ENCODE measurements at places on chromosomes 12 and 14.

GRCh38 chr14:81272317-81272716 is 51.6 kb upstream of the GTF2A1 start:
- no peak for DNase-seq

- no peak for DNase-seq
Observed at GRCh38 chr14:94394581-94395207, 6.3 kb upstream of the SERPINA1 start.

DNA sequence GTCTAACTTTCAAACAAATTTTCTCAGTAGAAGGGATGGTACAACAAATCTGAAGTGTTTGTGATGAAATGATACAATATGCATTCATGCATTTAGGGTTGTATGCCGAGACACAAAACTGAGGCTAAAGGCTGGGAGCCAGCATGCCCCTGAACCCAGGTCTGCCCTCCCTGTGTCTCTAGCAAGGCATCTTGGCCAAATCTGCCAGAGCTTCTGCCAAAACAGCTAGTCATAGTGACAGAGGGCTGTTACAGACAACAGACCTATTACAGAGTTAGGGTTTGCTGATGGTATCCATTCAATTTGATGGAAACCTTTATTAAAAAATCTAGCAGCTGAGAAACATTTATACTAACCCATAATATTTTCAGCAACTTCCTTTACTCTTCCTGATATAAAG is 11.3 kb upstream of the CHPT1 start:
- no peak for DNase-seq

- DNase-seq = no peak
Observed at GRCh38 chr12:48758186-48758585, 30.7 kb downstream of the ADCY6 start.

- no peak for DNase-seq
Observed at GRCh38 chr14:68815298-68816182, 22.7 kb upstream of the ZFP36L1 start.

- no peak for DNase-seq
Observed at GRCh38 chr12:47781479-47782371, 8.7 kb downstream of the SLC48A1 start.

DNA sequence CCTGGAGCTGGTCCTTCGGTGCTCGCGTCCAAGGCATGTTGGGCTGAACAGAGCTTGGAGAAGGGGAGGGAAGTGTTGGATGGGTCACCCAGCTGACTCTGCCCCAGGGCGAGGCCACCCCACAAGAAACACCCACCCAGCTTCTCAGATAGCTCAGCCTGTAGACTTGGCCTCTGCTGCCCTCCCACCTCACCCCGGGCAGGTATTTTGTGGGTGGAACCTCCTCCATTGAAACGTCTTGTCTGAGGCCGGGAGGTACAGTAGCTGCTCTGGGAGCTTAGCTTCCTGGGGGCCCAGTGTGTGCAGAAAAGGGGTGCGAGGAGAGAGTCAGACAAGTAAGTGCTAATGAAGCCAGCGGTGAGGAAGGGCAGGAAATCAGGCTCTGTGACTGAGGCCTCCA is 54.8 kb upstream of the TSPAN9 start:
- DNase-seq = no peak

DNA sequence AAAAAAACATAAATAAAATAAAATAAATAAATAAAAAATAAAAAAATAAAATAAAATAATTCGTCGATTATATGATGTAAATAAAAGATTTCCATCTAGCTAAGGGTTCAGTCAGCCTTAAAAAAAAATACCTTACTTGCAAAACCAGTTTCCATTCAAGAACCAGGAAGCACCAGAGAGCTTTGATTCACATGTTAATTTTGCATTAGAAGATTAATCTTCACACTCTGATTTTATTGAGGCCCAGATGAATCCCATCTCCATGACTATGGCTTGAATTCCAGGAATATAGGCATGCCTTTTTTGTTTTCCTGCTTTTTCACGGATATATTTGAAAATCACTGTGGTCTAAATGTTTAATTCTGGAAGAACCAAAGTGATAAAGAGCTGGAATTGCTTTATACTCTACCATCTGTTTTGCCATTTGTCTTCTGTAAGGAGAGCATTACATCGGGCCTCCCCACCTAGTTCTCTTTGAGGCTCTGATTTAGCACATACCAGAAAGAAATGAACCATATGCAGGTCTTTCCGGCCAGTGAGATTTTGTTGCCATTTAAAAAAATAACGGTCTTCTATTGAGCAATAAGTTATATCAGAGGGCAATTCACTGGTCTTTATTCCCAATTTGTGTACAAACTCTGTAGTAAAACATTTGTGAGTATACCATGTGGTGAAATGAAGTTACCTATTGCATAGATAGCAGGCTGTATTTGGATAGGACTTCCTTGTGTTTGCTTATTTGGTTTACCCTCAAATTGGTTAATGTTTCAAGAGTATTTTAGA is 175.5 kb downstream of the AEBP2 start:
- no peak for DNase-seq

DNA sequence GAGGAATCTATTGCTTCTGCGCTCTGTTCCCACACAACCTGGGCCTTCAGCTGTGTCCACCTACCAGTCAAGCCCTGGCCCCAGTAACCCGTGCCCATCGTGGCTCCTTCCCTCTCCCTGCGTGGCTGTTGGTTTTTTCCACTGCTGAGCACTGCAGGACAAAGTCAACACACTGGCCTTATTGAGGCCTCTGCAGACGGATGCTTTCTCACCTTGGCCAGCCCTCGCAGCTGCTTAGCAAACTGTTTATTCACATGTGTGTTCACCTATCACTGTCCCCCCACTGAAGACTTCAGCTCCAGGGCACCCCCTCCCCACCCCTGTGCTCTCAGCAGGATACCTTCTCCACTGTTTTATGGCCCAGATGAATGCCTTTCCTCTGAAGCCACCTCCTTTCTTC is 12.8 kb upstream of the GPX2 start:
- DNase-seq = no peak

DNA sequence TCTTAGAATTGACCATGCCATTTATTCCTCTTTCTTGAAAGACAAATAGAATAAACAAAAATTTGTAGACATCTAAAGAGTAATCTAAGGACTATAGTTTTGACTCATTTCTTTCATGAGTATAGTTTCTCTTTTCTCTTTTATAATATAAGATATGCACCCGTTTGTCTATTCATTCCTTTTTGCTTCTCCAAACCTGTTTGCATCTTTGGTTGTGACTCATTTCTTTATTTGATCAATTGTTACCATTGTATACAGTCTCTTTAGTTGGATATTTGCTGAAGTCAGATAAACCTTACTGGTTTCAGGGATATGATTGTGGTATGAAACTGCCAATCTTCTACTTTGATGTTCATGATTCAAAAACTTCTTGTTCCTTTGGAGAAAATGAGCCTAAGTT is 268.7 kb downstream of the FBXL14 start:
- DNase-seq = no peak

DNA sequence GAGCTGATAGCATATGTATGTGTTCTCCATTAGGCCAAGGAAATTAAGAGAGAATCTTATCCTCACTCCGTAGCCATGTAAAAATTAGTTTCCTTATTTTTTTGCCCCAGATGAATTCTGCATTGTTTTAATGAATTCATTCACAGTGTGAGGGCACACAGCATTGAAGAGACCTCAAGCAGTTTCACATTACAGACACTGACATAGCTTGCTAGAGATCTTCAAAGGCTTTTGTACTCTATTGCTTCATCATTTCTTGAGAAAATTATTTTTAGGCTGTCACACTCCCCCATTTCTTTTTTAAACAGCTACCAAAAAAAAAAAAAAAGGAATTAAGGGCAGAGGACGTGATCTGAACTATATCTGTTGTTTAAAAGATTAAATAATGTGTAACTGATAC is 251.1 kb downstream of the BCAT1 start:
- no peak for DNase-seq

DNA sequence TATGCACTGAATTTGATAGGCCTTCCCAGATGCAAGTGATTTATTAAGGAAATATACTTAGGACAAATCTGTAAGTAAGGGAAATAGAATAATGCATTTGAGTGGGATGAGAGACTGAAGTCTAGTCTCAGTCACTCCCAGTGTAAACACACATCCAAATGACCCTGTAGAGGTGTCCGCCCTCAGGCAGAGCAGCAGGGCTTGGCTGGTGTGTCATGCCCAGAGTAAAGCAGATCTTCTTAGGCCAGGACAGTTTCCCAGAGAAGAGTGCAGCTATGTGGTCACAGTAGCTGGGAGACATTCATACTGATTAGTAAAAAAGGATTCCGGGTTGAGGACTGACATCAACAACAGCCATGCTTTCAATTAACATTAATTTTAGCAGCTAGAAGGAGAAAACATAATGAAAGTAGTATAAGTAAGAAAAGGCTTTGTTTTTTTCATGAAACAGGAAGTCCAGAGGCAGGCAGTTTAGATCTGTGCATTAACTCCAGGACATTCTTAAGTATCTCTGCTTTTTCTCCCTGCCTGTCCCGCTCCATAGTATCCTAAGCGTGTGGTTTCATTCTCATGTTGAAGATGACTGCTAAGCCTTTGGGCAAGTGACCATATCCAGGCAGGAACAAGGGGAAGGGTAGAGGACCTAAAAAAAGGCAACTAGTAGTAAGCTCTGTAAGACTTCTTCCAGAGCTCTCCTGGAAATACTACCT is 35.7 kb downstream of the CNTN1 start:
- DNase-seq = no peak

DNA sequence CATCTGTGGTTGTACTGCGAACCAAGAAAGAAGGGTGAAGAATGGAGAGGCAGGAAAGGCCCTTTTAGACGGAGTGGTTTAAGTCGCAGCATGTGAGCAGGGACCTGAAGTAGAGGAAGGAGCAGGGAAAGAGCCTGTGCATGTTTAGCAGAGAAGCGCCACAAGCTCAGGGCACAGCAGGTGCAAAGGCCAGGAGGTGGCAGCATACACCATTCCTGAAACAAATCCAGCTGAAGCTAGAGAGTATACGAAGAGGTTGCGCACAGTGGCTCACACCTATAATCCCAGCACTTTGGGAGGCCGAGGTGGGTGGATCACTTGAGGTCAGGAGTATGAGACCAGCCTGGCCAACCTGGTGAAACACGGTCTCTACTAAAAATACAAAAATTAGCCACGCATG is 49.9 kb downstream of the HELB start:
- no peak for DNase-seq

GRCh38 chr12:31574803-31575575 is 15.9 kb downstream of the DENND5B start:
- no peak for DNase-seq

- no peak for DNase-seq
Observed at GRCh38 chr12:70936203-70936813, 15.8 kb upstream of the PTPRR start.

GRCh38 chr14:99737451-99737951 is 53.4 kb downstream of the CYP46A1 start:
- DNase-seq = peak; percentile 87

GRCh38 chr14:69137416-69137815 is 15.5 kb downstream of the DCAF5 start:
- DNase-seq = no peak

DNA sequence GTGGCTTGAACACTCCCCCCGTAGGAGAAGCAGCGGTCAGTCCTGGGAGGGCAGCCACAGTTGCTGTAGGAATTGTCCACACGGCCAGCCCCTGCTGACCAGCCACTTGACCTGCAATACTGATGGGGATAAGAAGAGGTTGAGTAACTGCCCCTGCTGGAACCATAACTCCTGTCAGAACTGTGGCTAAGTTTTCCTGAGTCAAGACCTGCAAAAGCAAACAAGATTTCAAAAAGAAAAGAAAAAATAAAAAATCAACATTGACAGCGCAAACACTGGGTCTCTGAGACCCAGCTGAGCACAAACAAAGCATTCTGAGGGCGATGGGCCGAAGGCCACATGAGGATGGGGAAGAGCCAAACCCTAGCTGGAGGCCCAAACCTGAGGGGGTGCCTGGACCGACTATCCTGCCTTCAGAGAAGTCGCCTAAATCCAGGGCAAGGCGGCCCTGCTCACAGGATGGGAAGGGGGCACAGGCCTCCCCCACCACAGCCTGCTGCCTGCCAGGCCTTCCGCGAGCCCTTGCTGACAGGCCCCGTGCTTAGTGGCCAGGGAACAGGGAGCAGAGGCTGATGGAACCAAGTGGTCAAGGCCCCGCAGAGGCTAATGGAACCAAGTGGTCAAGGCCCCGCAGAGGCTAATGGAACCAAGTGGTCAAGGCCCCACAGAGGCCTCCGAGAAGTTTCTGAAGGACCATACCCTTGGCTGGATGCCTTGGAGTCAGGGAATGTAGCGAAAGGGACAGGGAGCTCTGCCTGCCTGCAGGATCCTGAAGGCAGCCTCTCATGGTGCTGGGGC is 19.1 kb downstream of the POU6F1 start:
- peak; percentile 72 for DNase-seq

DNA sequence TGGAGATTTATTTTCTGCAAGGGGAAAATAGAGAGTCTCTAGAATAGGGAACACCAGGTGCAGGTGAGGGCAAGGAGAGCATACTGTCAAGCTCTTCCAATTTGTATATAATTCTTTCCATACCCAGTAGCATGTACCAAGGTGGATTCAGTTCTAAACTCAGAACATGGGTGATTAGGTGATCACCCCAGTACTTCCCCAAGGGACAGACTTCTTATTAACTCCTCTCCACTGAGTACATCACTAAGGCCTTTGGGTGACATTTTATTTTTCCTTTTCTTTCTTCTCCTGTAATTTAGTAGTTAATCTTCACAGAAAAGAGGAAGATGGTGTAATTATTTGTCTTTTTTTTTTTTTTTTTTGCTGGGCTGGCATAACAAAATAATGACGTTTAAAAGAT is 54.2 kb downstream of the DIP2B start:
- no peak for DNase-seq

DNA sequence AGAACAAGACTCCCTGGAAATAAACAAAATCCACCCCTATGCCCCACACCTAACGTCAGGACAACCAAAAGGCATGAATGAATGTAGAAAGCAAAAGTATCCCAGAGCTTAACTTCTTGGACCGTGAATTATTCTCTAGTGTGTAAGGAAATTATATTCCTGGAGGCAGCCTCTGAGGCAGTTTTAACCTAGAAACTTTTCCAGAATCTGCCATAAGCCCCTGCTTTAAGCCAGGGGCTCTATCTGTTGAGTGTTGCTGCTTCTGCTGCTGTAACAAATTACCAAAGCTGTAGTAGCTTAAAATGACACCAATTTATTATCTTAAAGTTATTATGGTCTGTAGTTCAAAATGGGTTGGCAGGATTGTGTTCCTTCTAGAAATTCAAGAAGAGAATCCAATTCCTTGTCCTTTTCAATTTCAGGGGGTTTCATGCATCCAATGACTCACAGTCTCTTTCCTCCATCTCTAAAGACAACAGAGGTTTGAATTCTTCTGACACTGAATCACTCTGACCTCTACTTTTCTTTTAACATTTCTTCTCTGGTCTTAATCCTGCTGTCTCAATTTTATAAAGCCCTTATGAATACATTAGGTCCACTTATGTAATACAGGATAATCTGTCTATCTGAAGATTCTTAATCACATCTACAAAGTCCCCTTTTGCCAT is 242.7 kb downstream of the ATXN7L3B start:
- DNase-seq = no peak

GRCh38 chr12:91604897-91605296 is 422.3 kb upstream of the DCN start:
- no peak for DNase-seq

DNA sequence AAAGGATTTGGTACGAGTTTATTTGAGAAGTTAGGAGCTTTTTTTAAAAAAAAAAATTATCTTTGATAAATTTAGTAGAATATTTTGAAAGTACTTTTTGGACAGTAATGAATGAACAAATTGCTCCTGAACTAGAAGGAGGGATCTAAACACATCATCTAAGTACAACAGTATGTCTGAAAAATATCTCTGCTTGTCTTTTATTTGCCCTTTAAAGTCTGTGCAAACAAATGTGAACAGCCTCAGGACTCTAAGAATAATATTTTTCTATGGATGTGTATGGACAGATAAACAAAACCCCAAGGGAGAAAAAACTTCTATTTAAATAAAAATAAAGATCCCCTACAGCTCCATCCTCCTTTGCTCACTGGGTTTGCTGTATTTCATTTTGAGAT is 19.5 kb downstream of the FBXL14 start:
- DNase-seq = no peak

Measured in chondrocyte (in vitro differentiated cells).